Endothelial cell of umbilical vein (primary cell): ENCODE measurements at places on chromosomes 7 and 10. TPM values are rescaled to one million over a fixed set of nuclear protein-coding genes. Genes with fewer than 3 reads are reported as not detected.
A peak's percentile ranks its signal among the peaks of the same experiment; 100 is the strongest.

The CASTOR2 gene
- 25.1 and 25.5 TPM in 2 replicates for total RNA-seq

DNA sequence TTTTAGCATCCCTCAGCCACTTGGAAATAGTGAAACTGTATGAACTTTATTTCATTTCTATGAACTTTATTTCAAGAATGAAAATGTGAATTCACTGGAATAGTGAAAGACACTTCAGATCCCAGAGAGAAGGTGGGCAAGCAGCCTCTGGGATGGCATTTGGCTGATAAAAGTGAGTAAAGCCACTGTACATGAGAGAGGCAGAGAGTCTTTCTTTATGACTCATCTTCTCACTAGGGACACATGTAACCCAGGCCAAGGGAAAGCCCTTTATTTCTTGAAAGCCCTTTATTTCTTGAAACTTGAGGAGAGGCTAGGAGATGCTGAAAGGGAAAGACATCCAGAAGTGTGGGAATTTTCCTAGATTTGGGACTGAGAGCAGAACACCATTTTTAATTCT is 148.9 kb upstream of the SMIM30 start:
- DNase-seq: no peak

The NKX1-2 gene
- not detected in 2 replicates for total RNA-seq

- DNase-seq: peak; percentile 60
Observed at GRCh38 chr10:28137907-28138880, 139.3 kb upstream of the ODAD2 start.

The SLC18A3 gene
- not detected in 2 replicates for total RNA-seq

DNA sequence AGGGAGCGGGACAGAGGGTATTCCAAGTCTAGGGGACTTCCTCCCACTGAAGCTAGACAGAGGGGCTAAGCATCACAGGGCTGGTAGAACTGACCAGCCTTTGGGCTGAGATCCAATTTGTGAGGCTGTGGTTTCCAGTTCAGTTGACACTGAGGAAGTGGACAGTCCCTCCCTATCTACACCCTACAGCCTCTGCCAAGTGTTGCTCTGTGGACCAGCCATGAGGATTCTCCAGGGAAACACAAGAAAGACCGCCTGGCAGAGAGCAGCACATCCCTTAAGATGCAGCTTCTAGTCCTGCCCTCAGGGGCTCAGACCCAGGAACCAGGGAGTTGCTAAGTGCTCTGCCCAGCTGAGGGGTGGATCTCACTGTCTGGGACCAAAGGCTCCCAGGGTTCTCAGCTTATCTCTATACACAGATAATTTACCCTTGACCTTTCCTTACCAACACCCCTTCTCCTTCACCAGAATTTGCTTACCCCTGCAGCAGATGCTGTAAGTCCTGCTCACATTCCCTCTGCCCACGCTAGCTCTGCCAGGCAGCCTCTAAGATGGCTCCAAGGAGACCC is 252.0 kb downstream of the SKIDA1 start:
- DNase-seq: no peak

DNA sequence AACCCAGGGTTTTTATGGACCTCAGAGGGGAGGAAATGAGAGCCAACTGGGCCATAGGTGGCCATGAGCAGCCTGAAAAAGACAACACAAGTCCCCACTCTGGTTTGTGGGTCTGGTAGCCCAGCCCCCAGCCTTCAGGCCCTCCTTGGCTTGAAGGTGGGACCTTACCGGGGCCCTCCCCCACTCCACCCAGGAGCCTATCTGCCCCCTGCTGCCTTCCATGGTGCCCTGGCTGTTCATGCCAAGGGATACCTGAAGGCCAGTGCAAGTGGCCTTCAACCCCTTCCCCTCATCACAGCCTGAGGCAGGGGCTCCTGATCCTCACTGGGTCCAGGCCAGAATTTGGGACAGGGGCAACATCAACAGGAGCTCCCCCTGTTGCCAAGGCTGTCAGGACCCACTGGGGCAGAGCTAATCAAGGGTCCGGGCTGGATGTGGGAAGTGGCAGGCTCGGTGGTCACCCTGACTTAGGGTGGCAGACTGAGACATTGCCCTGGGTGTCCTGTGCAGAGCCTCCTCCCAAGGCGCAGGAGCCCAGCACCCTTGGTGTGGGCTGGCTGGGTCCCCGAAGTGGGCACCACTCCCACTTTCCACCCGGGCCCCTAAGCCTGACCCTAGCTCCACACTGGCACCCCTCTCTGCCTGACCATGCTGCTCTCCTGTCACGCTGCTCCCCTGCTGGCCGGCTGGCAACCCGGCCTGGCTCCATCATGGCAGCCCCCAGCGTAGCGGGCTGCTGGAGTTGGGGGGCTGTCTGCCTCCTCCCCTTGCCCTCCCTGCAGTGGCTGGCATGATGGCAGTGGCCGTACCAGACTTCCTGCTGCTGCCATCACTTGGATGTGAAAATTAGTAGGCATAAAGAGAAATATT is 6.4 kb downstream of the WDFY4 start:
- DNase-seq: no peak

- DNase-seq: no peak
Observed at GRCh38 chr10:35554461-35555056, 50.6 kb upstream of the GJD4 start.

- no peak for DNase-seq
Observed at GRCh38 chr10:103739039-103739764, 116.2 kb downstream of the SH3PXD2A start.

DNA sequence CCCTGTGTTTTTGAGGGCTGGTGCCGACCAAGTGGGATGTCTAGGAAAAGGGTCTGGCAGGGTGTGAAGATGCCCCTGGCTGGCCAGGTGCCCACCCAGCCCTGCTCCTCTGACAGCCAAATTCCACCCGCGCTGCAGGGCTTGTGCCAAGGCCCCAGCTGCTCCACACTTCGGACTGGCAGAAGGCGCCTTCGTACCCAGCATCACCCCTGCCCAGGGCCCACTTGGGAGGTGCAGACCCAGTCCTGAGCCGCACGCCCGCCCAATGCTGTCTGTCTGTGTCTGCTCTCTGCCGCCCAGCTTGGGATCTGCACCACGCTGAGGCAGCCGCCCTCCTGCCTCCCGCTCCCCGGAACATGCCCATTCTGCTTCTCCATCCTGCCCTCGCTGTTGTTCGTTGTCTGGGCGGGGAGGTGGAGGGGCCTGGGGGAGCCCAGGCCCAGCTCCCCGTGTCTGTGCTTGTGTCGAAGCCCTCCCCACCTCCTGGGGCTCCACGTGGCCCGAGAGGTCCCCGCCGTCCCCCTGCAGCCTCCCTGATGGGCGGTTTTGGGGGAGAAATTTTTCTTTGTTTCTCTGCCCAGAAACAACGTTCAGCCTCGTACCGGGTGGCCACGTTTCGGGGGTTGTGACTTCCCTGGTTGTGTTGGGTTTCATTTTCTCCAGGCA is 36.9 kb upstream of the PPIF start:
- DNase-seq: no peak

GRCh38 chr7:39810710-39811109 is 139.3 kb upstream of the CDK13 start:
- no peak for DNase-seq

DNA sequence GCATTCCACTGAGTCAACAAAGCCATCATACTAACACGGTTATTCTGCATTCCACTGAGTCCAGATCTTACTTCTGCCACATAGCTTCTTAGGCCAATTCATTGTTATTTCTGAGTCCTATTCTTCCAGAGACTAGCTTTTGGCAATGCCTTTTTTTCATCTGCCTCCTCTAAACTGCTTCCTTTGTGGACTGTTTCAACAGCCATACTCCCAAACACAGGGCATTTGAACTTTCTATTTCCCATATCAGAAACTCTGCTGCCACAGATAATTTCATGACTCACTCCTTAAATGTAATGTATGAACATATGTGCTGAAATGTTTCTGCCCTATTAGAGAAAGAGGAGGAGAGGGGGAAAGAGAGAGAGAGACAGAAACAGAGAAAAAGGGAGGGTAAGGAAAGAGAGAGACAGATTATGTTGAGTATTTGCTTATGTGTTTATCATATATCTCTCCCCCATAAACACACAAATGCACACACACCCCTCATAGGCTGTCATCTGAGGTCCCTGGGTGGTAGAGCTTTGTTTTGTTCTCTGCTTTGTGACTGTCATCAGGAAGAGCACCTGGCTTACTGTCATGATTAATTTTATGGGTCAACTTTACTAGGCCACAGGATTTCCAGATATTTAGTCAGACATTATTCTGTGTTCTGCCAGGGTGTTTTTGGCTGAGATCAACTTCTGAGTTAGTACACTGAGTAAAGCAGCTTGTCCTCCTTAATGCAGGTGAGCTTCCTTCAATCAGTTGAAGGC is 308.0 kb upstream of the KCND2 start:
- peak; percentile 24 for DNase-seq

- peak; percentile 99 for DNase-seq
Observed at GRCh38 chr7:116354546-116355423, 144.4 kb downstream of the TES start.

DNA sequence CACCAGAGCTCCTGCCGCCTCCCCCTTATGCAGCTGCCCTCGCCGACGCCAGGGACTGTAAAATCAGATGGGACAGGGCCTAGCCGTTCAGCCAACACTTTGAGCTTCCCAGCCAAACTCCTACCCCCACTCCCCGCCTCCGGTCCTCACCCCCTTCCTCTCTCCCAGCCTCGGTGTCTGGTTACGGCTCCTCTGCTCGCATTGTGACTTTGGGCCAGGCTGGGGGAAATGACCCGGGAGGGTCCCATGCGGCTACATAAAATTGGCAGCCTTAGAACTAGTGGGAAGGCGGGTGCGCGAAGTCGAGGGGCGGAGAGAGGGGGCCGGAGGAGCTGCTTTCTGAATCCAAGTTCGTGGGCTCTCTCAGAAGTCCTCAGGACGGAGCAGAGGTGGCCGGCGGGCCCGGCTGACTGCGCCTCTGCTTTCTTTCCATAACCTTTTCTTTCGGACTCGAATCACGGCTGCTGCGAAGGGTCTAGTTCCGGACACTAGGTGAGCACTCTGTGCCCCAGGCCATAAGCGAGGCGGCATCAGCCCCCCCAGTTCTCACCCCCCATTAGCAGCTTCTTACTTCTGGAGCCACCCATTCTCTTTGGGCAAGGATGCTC is at the start of gene KAZALD1:
Gene KAZALD1, plus strand, starts transcription at position 366 of the 608 bp plus-strand sequence. CDS start 604 bp downstream, outside the sequence.
- DNase-seq: peak; percentile 54

DNA sequence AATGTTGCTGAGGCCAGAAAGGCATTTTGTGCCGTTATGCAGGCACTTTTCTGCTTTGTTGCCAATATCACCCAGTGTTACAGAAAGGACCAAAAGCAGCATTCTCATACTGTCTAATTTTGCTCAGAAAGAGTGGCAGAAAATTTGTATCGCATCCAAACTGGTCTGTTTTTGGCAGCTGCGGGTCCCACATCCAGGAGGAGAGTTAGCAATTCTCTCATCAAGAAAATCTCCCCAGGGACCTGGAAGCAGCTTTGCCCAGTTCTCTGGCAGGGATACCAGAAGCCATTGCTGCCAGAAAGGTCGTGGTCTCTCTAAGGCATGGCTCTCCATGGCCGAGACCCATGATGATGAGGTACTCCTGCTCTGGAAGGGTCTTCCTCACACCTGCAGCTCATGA is 489.2 kb upstream of the ZMIZ1 start:
- no peak for DNase-seq

GRCh38 chr10:34999532-34999931 is 90.6 kb downstream of the CUL2 start:
- DNase-seq: no peak

- DNase-seq: no peak
Observed at GRCh38 chr7:14839307-14839706, 63.2 kb downstream of the DGKB start.

The TMEM178B gene
- total RNA-seq: not detected in 2 replicates

- DNase-seq: no peak
Observed at GRCh38 chr10:51117794-51118193, 43.5 kb downstream of the PRKG1 start.

DNA sequence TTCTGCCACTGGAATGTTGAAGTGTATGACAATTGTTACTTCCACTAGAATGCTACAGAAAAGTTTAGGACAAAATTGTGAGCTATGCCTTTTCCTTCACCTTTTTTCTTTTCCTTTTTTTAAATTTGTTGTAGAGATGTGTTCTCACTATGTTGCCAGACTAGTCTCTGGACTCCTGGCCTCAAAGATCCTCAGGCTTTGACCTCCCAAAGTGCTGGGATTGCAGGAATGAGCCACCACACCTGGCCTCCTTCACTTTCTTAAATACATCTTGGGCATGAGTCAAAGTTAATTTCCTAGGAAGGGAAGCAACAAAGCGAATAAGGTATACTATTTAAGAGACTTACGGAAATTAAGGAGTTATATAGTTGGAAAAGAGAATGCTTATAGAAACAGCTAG is 2.7 kb upstream of the SNX13 start:
- DNase-seq: no peak

GRCh38 chr7:117111535-117111934 is 158.2 kb downstream of the ST7 start:
- DNase-seq: no peak
